Hematopoietic multipotent progenitor cell treated with erythropoietin and hydrocortisone succinate and interleukin-3 and kit ligand, for 15 days (in vitro differentiated cells): ENCODE measurements at places on chromosomes 7 and 10.

DNA sequence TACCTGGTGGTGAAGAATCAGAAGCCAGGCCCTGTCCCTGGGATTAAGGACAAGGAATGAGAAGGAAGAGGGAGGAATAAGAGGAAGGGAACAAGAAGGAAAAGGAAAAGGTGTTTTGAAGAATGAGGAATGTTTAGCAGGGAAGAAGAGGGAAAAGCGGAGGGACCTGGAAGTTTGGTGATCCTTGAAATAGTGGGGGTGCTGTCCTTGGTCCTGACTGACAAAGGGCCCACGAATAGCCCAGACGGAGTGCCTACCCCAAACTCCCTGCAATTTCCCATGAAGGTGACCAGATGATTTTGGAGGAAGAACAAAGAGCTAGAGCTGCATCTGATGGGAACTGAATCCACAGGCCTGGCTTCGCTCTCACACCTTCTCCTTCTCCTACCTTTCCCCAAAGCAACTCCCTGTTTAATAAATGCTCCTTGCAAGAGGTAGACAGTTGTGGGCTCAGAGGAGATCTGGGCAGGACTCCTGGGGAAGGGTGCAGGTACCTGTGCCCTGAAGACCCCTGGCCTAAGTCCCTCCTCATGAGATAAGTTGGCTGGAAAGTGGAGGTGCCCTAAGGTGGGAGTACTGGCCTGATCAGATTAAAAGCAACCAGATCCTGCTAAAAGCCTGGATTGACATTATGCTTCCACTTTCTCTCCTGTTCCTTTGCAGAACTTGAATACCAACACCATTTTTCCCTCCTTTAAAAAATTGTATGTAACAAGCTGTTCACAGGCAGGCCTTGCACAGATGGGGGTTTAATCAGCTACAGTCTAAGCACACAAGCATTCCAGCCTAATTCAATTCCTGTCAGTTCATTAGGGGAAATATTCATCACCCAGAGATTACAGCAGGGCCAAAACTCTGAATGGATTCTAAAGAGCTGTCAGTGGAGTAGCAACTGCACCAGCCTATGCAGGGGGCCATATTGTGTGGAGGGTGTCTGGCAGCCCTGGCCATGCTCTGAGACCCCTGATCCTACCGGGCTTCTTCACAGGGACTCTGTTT is 19.4 kb downstream of the KAZALD1 start:
- DNase-seq, result no peak

DNA sequence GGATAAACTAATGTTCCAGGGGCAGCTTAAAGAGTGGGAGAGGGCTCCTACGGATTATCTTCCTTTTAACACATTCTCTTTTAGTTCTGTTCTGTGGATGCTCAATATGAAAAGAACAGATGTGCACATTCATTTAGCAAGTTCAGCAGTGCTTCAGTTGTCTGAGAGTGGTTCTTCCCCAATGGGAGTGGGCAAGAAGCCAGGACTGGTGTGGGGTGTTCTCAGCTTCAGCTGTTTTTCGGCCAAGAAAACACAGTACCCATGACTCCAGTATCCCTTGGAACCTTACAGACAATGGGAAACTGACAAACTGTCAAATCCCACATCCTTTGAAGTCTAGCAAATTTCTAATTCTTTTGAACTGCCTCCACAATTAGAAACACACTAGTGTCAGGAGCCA is 71.5 kb upstream of the LRRC17 start:
- DNase-seq, result no peak

DNA sequence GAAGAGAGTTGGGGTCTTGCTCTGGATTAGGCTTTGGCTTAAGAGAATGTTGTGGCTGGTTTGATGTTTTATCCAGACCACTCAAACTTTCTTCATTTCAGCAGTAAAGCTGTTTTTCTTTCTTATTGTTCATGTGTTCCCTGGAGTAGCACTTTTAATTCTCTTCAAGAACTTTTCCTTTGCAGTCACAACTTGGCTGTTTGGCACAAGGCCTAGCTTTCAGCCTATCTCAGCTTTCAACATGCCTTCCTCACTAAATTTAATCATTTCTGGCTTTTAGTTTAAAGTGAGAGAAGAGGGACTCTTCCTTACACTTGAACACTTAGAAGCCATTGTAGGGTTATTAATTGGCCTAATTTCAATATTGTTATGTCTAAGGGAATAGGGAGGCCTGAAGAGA is 18.1 kb downstream of the CCDC126 start:
- DNase-seq, result no peak

DNA sequence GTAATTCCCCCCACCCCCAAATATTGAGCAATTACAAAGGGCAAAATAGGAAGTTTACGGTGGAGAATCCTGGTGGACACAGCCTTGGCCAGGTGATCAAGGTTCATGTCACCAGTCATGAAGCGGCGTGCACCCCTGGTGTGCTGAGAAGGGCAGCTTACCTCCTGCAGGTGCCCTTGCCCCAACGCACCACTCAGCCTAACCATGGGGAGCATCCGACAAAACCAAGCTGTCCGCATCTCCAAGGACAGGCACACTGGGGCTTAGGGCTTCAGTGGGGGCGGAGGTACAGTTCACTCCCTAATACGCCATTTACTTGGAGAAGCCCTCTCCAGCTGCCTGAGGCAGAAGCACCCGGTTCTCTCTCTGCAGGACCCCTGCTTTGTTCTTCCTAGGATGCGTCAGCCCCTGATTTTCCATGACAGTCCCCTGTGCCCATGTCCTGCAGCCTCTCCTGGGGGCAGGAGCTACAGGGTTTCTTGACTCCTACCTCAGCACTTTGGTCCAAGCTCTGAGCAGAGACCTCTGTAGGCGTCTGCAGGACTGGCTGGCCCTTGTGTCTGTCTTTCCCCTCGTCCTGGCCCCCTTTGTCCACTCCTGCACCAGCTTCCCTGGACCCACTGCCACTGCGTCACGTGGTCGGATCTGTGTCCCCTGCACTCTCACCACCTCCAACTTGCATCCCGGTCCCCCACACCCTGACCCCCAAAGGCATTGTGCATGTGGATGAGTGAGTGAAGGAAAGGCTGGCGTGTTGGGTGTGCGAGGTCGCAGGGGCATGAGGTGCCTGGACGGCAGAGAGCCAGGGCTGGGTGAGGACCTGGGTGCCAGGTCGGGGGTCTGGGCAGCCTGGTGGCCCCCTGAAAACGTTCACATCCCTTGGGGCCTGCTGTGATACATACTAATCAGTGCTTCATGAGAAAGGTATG is 113.7 kb downstream of the LHPP start:
- no peak for DNase-seq

DNA sequence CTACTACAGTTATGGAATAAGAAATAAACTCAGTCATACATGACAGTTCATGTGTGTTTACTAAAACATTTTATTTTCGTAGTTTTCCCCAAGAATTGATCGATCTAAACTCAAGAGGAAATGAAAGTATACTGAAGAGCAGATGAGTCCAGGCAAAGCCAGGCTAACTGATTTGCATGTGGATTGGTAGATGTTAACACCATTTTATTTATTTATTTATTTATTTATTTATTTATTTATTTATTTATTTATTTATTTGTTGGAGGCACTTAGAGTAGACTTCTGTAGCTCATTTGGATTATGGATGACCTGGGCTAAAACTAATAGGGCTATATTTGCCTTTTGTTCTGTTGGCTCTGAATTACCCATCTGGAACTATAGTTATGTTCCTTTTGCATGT is 68.5 kb upstream of the DKK1 start:
- no peak for DNase-seq

DNA sequence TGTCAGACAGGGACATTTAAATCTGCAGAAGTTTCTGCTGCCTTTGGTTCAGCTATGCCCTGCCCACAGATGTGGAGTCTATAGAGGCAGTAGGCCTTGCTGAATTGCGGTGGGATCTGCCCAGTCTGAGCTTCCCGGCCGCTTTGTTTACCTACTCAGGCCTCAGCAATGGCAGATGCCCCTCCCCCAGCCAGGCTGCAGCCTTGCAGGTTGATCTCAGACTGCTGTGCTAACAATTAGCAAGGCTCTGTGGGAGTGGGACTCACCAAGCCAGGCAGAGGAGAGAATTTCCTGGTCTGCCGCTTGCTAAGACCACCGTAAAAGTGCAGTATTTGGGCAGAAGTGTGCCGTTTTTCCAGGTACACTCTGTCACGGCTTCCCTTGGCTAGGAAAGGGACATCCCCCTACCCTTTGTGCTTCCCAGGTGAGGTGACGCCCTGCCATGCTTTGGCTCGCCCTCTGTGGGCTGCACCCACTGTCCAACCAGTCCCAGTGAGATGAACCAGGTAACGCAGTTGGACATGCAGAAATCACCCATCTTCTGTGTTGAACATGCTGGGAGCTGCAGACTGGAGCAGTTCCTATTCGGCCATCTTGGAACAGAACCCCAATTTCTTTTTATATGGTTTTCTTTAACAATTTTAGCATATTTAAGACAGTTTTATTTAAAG is 28.4 kb upstream of the VWDE start:
- DNase-seq, result no peak

DNA sequence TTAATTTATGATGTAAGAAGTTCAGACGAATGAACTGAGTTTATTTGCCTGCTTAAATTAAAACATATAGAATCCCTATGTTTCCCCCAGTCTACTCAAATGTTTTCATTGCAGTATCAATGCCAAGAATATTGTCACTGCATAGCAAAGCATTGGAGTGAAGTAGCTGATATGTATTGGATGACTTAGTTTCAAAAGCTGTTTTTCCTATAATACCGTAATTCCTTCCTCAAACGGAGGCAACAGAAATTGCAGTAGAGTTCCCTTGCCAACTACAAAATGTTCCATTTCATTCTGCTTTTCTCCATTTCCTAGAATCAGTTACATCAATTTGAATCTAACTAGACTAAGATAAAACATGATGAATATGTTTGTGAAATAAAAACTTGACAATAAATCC is 174.1 kb downstream of the CNTNAP2 start:
- no peak for DNase-seq

DNA sequence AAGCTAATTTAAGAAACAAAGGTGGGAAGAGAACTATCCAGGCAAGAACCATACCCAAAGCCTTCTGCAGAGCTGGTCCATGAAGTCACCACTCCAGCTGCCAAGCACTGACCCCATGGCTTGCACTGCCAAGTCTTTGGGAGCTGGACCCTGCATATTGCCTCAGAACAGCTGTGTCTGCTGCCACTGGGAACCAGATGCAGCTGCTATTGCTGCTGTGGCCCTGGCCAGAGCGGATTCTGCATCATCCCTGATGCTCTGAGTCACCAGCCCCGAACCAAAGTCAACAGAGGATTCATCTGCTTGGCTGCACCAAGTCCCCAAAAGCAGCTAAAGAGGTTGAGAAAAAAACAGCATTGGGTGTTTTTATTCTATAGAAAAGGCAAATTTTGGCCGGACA is 39.2 kb upstream of the GSAP start:
- no peak for DNase-seq

DNA sequence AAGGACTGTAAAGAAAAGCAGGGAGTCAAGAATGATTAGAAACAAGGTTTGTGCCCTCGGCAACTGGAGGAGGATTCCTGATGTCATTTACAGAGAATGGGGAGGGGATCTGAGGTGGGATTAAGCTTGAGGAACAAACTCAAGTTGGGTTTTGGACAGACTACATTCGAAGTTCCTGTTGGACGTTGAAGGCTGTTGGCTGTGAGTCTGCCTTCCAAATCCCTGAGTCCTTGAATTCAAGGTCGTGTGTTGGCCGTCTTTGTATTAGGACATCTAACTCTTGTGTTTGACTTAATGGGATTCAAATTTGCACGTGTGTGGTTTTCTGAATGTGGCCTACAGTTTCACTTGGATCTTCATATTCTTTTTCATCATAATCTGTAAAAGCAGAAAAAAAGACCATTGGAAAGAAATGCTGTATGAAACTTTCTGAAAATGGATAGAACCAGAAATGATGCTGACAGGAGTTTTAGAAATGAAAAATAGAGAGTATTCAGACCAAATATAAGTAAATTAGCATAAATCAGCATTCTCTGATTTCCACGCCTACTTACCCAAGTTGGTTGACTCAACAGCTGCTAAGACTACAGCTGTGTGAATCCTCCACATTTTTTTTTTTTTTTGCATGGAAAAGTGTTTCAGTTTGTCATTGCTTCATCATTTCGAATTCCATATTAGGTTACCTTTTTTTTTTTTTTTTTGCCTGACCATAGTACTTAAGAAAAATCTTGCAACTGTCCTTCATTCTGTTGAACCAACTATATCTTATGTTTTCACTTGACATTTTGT is 94.8 kb downstream of the KIAA1217 start:
- DNase-seq, result no peak

- no peak for DNase-seq
Observed at GRCh38 chr7:64990216-64990615, 620 bp downstream of the ZNF117 start.

DNA sequence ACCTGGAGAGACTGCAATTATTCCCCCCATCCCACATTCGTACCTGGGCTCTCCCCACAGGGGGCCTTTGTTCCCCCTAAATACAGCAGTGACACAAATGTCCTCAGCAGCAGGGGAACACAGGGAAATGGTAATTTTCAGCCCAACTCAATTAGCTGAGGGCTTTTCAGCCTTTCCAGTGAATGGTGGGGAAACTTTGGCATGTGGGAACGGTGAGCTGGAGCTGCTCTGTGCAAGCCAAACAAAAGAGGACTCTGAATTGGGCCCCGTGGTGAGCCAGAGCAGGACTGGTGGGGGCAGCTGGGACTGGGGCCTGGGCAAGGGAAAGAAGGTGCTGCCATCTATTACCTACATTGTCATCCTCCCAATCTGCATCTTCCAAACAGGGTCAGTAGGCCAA is 51.0 kb downstream of the FBXW4 start:
- DNase-seq, result no peak

DNA sequence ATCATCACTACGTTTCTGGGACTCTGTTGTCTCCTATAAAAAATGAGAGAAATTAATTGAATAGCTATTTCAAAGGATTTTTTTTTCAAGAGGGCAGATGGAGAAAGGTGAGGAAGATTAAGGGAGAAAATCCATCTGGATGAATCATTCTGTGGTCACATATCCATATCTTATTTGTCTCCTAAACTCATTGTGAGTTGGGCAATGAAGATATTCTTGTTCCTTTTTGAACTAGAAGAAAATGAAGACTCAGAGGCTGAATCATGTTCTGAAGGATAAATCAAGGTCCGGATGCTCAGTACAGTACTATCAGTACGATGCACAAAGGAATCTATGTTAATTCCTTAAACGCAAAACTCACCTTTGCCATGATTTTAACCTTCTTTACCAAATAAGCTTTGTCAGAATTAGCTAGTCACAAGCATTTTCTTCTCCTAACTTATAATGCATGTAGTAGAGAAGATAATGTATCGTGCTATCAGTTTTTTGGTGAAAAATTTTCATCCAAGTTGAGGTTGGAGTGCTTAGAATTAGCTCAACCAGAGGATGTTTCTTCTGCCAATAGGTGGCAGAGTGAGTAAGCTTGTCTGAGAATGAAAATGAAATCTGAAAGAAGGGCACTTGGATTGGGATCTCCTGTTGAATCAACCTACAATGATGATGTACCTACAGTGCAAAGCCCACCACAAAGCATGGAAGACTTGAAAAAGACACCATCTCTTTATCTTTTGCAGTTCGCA is 446.9 kb downstream of the KIF20B start:
- no peak for DNase-seq

DNA sequence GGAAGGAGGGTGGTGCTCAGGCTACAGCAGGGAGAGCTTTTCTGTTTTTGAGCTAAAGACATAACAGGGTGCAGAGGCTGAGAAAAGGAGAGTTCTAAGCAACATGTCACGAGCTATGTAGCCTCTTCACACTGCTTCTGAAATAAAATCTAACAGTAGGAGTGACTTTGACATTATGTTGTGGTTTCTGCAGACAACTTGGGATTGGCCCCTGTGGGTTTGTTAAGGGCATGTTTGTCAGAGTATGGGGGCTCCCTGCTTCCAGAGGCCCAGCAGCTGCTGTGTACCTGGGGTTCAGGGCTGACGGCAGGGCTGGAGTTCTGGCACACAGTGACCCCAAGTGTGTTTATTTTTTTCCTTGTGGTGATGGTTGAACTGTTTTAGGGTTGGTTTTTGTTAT is 24.7 kb downstream of the MMRN2 start:
- no peak for DNase-seq
